Fibroblast of the aortic adventitia (primary cell): ENCODE measurements at places on chromosomes 5 and 9. TPM values are rescaled to one million over a fixed set of nuclear protein-coding genes. Genes with fewer than 3 reads are reported as not detected.

Gene GLRA1
- not detected in 2 replicates for total RNA-seq

Gene KIF4B
- not detected in 2 replicates for total RNA-seq

Gene ABITRAM
- total RNA-seq = 16.3 and 22.0 TPM in 2 replicates

Gene CTSV
- 0.18 TPM in 1 of 2 replicates, not detected in the other for total RNA-seq

Gene ALDOB
- not detected in 2 replicates for total RNA-seq

Gene HSPA5
- total RNA-seq = 126 and 128 TPM in 2 replicates

Gene LRRC70
- 1.2 and 1.6 TPM in 2 replicates for total RNA-seq

Gene TMEM171
- total RNA-seq = 0.90 and 13.1 TPM in 2 replicates

Gene FOXD4
- total RNA-seq = 0.27 TPM in 1 of 2 replicates, not detected in the other

Gene TRAF1
- total RNA-seq = 1.8 and 8.5 TPM in 2 replicates

Gene PRXL2C
- total RNA-seq = 12.8 and 40.0 TPM in 2 replicates

Gene FNIP1
- 99.9 and 125 TPM in 2 replicates for total RNA-seq

Gene NME5
- total RNA-seq = 6.0 and 11.6 TPM in 2 replicates

Gene BTNL3
- total RNA-seq = not detected in 2 replicates

Gene TAF11L5
- total RNA-seq = not detected in 2 replicates

Gene COL27A1
- 2.1 and 9.6 TPM in 2 replicates for total RNA-seq

Gene APBA1
- total RNA-seq = 2.7 and 12.4 TPM in 2 replicates

Gene SPATA31C1
- not detected in 2 replicates for total RNA-seq

Gene CHSY3
- 2.9 and 17.8 TPM in 2 replicates for total RNA-seq

Gene CYLC2
- not detected in 2 replicates for total RNA-seq

Gene PCDHA10
- under 0.01 and 0.09 TPM in 2 replicates for total RNA-seq

Gene ENHO
- total RNA-seq = not detected in 2 replicates

Gene CDKN2B
- total RNA-seq = 16.0 and 35.8 TPM in 2 replicates

Gene FAM221B
- total RNA-seq = not detected in 2 replicates

Gene ARL14EPL
- 0.18 TPM in 1 of 2 replicates, not detected in the other for total RNA-seq

Gene CARD9
- total RNA-seq = 1.1 and 1.4 TPM in 2 replicates
